ENCODE measurements at places on chromosomes 2 and 18. TPM values are rescaled to one million over a fixed set of nuclear protein-coding genes. Genes with fewer than 3 reads are reported as not detected.

GRCh38 chr2:179724403-179724802 lies 137.0 kb downstream of the ZNF385B start:
- no peak for DNase-seq

DNA sequence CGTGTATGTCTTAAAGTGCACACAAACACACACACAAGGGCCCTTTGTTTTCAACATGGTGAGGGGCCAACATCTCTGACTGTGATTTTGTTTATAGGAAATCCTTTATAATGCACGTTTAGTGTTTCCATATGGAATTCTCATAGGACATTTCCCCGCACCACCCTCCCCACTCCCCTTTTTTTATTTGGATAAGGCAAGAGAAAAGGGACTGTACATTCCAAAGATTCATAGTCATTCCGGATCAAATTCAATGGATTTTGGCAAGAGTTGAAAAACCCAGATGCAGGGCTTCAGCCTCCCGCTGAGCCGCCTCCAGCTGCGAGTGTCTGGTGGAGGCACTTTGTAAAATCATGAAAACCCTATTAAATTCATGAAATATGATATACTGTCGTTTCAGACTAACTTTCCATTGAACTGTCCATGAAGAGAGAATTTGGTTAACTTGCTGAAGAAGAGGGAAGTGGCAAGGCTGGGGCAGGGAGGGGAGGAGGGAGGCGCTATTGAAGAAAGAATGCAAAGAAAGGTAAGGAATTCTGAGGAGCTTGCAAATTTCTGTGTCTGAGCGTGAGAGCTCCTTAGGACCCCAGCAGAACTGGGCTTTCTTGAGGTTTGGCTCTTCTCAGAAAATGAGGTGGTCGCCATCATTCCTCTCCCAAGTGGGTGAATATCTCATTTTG lies 25.8 kb upstream of the SLC14A2 start:
- DNase-seq: no peak

RGPD8 gene
- 2.3 TPM for total RNA-seq

GRCh38 chr2:146124741-146125140 lies 1604.8 kb upstream of the ZEB2 start:
- DNase-seq: no peak

- no peak for DNase-seq
These were observed 947.0 kb upstream of the CDH2 start for GRCh38 chr18:29123706-29124530.

- no peak for DNase-seq
These were observed 187.1 kb downstream of the DYM start for GRCh38 chr18:49273241-49273880.

ZNF892 gene
- total RNA-seq: 6.2 TPM

CYP26B1 gene
- 5.1 TPM for total RNA-seq

- DNase-seq: no peak
These were observed 98.4 kb upstream of the FIGN start for GRCh38 chr2:163834221-163834620.

DNA sequence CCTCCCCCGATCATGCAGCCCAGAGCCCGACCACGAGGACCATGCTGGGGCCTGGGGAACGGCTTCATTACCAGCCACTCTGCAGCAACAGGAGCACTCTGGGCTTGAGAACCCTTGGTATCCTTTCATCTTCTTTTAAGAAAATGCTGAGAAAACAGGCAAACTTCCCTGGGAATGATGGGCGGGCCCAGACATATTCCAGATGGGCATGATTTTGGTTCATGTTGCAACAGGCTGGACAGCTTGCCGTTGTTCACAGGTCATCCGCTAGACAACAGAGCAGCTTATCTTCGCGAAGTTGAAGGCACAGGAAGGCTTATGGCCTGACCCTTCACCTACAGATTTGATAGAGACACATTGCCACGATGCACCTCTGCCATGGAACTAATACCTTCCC lies 121.0 kb downstream of the KLHL29 start:
- DNase-seq: no peak

- no peak for DNase-seq
These were observed 8.1 kb downstream of the ASIC4 start for GRCh38 chr2:219522111-219523030.

SCN1A gene
- not detected for total RNA-seq

- no peak for DNase-seq
These were observed 15.9 kb upstream of the TGFA start for GRCh38 chr2:70569559-70569958.

GRCh38 chr18:13455471-13455870 lies 236.9 kb downstream of the LDLRAD4 start:
- no peak for DNase-seq

DNA sequence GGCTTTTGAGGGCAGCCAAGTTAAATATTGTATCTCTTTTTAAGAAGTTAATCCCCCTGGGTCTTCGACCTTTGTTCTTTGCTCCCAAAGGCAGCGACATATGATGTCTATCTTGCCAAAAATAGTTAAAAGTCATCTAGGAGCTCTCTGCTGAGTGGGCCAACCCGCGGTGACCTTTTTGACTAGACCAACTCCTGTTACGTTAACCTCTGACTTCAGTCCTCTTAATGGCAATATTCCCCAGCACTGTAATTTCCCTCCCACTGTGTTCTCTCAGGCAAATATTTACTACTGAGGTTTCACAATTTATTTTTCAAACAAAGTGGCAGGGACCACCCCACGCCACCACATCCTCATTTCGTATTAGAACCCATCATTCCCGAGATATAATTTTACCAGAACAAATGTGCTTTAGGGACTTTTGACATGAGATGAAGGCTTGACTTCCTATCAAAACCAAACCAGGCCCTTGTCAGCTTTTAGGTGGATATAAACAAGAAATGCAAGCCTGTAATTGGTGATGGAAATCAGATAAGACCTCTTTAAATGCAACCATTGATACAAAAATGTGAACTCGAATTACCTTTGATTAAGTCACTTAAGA lies 764.7 kb downstream of the SATB2 start:
- no peak for DNase-seq

- DNase-seq: no peak
These were observed 276.9 kb upstream of the SKOR2 start for GRCh38 chr18:47528343-47528742.

GRCh38 chr2:33038230-33038629 lies 91.5 kb downstream of the LTBP1 start:
- no peak for DNase-seq
